Activated CD4-positive, CD25-positive, alpha-beta regulatory T cell (primary cell): ENCODE measurements at places on chromosomes 6 and 20.

DNA sequence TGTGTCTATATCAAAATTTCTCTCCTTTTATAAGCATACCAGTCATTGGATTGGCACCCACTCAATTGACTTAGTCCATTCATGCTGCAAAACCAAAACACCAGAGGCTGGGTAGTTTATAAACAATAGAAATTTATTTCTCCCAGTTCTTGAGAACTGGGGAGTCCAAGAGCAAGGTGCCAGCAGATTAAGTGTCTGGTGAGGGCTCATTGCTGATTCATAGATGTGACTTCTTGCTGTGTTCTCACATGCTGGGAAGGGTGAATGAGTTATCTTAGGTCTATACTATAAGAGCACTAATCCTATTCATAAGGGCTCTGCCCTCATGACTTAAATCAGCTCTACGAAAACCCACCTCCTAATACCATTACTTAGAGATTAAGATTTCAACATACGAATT, 501.4 kb downstream of the EPM2A start:
- DNase-seq, result no peak

DNA sequence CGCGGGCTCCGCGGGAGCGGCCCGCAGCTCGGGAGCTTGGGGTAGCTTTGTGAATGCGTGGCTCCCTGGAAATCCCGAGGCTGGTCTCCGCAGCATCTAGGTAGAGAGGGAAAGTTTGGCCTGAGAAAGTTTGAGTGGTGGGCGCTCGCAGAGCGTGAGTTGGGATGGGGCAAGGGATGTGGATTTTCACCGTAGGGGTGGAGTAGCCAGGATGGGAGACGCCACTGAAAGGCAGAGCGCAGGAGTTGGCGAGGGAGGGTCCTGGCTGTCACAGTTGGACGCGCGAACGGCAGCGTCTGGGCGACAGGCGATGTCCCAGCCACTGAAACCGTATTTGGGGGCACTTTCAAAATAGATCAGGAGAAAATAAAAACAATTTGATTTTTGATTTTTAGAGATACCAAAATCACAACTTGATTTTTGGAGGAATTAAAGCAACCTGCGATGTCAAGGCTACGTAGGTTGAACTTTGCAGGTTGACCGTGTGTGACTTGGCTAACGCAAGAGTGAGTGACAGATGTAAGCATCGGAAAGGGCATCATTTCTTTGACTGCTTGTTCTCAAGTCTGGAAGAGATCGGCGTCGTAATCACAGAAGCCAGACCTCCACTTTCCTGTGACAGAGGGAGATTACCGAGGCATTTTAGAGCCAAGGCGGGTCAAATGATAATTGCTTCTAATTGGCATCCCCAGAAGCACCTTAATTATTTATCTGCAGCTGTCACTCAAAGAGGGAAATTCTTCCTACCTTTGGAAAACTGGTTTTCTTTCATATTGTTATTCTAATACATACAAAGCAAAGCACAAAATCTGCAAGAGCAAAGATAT, 646 bp downstream of the HEY2 start:
- DNase-seq, result no peak

- DNase-seq, result no peak
Observed at GRCh38 chr6:143180826-143181225, 120.1 kb downstream of the AIG1 start.

- DNase-seq, result no peak
Observed at GRCh38 chr20:43711098-43711654, 15.6 kb downstream of the GTSF1L start.
